NCI-H2107 (cell line): ENCODE measurements at places on chromosomes 16 and 17.

DNA sequence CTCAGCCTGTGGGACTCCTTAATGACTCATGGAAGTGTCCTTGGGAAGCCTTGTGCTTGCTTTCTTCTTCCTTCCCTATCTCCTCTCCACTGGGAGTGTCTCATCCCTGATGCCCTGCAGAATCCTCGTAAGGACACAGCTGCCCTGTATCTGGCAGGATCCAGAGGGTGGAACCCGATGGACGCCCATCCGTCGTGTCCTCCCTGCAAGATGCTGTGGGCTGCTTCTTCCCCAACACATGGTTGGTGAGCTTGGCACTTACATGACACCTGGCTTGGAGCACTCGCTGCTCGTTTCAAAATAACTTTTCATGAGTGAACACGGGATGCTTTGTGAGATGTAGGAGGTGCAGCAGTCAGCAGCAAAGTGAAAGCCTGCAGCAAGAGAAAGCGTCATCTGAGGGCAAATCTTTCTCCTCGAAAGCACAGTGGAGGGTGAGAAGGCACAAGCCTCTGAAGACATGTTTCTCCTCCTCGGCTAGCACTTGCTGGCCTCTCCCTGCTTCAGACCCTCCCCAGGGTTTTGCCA, 3.3 kb downstream of the CCL15 start:
- DNase-seq = no peak

- no peak for DNase-seq
Measured at GRCh38 chr16:85888405-85889331, 10.3 kb upstream of the IRF8 start.

DNA sequence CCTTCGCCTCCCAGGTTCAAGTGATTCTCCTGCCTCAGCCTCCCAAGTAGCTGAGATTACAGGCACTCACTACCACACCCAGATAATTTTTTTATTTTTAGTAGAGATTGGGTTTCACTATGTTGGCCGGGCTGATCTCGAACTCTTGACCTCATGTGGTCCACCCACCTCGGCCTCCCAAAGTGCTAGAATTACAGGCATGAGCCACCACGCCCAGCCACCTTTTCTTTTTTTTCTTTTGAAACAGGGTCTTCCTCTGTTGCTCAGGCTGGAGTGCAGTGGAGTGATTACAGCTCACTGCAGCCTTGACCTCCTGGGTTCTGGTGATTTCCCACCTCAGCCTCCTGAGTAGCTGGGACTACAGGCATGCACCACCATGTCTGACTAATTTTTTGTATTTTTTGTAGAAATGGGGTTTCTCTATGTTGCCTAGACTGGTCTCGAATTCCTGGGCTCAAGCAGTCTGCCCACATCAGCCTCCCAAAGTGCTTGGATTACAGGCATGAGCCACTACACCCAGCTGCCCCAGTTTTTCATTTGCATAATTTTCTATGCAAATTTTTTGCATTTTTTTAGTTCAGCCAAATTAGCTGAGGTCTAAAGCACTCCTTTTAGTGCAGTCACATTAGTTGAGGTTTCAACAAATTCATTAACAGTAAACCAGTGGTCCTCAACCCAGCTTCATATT, 11.3 kb downstream of the WWP2 start:
- DNase-seq = no peak

- DNase-seq = no peak
Measured at GRCh38 chr17:19369846-19370492, 7.4 kb upstream of the B9D1 start.
